ENCODE measurements at places on chromosomes 5 and 9.

GRCh38 chr9:95239071-95239470, 78.4 kb downstream of the FANCC start:
- no peak for DNase-seq

GRCh38 chr5:143593723-143594122, 190.2 kb upstream of the NR3C1 start:
- no peak for DNase-seq

- no peak for DNase-seq
These were observed 9.4 kb downstream of the SLC22A4 start for GRCh38 chr5:132303589-132303988.

DNA sequence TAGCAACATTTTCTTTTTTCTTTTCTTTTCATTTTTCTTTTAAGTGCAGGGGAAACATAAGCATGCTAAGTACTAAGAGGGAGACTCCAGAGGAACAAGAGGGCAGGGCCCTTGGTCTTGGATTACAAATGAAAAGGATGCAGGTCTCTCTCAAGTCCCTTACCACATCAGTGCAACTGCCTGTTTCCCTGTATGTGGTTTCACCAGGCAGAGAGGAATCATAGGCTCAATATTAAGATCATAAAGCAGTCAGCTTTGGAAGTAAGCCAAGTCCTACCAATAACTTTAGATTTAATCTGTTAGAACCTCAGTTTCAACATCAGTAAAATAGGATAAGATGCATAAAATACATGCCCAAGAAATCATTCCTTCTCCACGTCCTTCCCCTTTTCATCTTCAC, 422.7 kb upstream of the PAPPA start:
- DNase-seq: peak; percentile 18

DNA sequence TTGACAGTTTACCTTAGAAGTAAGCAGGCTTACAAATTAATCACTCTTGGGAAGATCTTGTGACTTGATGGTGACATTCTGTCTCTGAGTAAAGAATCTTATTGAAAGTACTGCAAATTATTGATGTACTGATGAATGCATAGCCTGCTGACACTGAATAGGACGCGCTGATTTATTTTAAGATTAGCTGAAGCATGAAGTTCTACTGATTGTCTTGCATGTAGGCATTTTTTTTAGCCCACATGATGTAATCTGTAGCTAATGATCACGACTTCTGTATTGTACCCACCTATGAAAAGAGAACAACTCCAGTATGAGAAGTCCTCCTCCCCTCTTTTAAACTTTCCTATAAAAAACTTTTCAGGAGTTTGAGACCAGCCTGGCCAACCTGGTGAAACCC, 28.3 kb upstream of the SPIN1 start:
- DNase-seq: no peak

DNA sequence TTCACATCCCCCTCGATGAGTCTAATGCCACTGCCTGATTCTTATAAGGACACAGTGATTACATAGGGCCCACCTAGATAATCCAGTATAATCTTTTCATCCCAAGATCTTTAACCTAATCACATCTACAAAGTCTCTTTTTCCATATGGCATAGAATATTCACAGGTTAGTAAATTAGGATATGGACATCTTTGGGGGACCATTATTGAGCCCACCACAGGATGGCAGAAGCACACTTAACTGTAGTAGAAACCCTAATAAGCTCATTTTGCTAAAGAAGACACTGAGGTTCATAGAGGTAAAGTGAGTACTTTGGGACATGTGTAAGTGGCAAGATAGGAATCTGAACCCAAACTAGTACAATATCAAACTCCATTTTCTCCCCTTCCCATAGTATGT, 38.9 kb downstream of the ASTN2 start:
- no peak for DNase-seq

DNA sequence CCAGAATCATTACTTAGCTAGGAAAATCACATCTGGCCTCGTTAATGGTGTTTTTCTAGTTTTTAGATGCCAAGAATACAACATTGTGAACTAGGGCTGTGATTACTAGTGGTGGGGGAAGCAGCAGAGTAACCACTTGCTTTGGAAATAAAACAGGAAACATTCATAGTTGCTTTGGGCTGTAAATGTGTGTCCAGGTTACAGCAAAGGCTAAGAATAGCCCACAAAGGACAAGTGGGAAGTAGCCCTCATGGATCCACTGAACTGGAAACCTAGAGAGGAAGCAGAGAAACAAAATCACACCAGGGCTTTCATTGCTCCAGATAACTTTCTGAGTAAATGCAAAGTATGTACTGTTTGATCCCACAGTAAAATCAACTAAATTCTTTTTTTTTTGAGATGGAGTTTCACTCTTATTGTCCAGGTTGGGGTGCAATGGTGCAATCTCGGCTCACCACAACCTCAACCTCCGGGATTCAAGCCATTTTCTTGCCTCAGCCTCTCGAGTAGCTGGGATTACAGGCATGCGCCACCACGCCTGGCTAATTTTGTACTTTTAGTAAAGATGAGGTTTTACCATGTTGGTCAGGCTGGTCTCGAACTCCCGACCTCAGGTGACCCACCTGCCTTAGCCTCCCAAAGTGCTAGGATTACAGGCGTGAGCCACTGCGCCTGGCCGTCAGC, 56.2 kb upstream of the TNFSF15 start:
- no peak for DNase-seq

- DNase-seq: no peak
These were observed 2253.1 kb upstream of the C9orf72 start for GRCh38 chr9:29826421-29826820.

GRCh38 chr9:7607421-7607820, 192.2 kb downstream of the DMAC1 start:
- DNase-seq: no peak
